WTC11 (cell line): ENCODE measurements at places on chromosomes 3 and 15. TPM values are rescaled to one million over a fixed set of nuclear protein-coding genes. Genes with fewer than 3 reads are reported as not detected.
A peak's percentile ranks its signal among the peaks of the same experiment; 100 is the strongest.

Gene CKMT1B
- total RNA-seq = 35.4 to 41.5 TPM (median 37.3 TPM) in 3 replicates

Gene ANKRD63
- 1.2 to 1.7 TPM (median 1.4 TPM) in 3 replicates for total RNA-seq

DNA sequence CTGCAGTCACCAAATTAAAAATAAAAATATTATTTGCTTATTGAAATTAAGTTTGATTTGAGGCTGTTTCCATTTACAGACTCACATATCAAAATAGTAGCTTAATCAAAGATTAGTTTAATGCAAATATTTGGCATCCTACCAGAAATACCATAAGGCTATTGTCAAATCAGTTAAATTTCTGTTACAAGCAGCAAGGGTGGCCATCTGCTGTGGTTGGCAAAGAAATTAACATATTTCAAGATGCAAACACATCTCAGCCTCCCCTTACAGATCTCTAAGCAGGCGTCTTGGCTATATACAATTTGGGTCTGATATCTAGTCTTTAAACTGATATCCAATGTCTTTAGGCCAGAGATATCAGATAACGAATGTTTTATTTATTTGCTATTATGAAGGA, 83.2 kb upstream of the NEDD4 start:
- H3K4me3 ChIP-seq = no peak overlapping the region
- DNase-seq = no peak
- H3K27ac ChIP-seq = no peak overlapping the region
- no peaks in the 10 kb centered on the region for H3K36me3 ChIP-seq

- no peak for DNase-seq
- no peaks in the 10 kb centered on the region; the same call in 1 of the 2 replicates for H3K27me3 ChIP-seq
- H3K36me3 ChIP-seq = peaks cover 6% of the 10 kb centered on the region
- no peak overlapping the region for H3K27ac ChIP-seq
Observed at GRCh38 chr15:68816158-68816557, 4.5 kb downstream of the ANP32A start.

DNA sequence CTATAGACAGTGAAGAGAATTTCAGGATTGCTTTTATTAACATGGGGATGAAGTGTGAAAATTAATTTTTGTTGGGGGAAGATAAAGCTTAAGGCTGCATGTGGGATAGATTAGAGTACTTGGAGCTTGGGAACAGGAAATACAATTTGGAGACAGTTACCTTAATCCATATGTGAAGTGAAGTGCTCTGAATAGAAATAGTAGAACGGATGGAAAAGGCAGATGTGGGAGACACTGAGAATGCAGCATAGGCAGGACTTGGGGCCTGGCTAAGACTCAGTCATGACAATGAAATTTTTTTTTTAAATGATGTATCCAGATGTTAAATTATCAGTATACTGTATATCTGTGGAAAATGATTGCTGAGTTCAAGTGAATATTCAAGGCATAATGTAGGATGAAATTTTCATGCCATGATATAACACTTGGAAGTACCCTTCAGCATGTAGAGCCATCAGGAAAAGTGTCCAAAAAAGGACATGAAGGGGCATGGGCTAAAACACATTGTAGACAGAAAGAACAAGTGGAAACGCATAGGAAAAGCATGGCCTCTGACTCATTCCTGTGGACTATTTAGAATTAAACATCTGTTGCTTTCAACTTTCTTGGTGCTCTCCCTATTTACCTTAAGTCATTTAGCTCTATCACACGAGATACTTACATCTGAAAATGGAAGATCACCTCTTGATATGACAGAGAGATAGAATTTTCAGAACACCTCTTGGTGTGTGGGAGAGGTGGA, 134.8 kb downstream of the RBMS3 start:
- no peak overlapping the region for H3K4me3 ChIP-seq
- no peak for DNase-seq
- H3K27me3 ChIP-seq = no peaks in the 10 kb centered on the region
- H3K27ac ChIP-seq = 0 out of 2 replicates have a peak overlapping the region, but pooled peaks have one; percentile 29
- H3K4me1 ChIP-seq = peaks cover 42% of the 10 kb centered on the region

Gene ROPN1B
- 0.09 to 0.13 TPM in 2 of 3 replicates, not detected in the other for total RNA-seq

Gene ZNF197
- total RNA-seq = 16.4 to 19.8 TPM (median 16.4 TPM) in 3 replicates

DNA sequence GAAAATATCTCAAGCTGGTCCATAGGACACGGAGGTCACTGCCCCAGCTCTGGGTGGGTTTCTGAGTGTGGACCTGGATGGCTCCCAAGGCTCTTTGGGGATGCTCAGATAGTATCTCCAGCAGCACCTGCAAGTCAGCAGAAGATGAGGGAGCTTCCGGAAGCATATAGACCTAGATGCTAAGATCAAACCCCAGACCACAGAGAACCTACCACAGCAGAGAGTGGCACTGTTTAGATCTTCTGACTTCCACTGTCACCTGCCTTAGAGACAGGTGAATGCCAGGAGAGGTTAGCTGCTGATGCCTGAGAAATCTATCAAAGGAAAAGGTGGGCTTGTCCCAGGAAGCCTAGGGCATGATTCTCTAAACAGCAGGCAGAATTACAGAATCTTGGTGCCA, 105.7 kb upstream of the TRPM1 start:
- no peak overlapping the region for H3K4me3 ChIP-seq
- no peak overlapping the region for H3K27ac ChIP-seq
- peaks cover 8% of the 10 kb centered on the region; the same call in 1 of the 2 replicates for H3K36me3 ChIP-seq
- H3K4me1 ChIP-seq = no peaks in the 10 kb centered on the region
- DNase-seq = no peak

GRCh38 chr3:95923496-95924210, 890.7 kb upstream of the EPHA6 start:
- H3K4me1 ChIP-seq = peaks cover 32% of the 10 kb centered on the region
- H3K4me3 ChIP-seq = no peak overlapping the region
- H3K27ac ChIP-seq = no peak overlapping the region
- no peaks in the 10 kb centered on the region for H3K27me3 ChIP-seq
- H3K36me3 ChIP-seq = peaks cover 30% of the 10 kb centered on the region
- DNase-seq = no peak

- H3K27ac ChIP-seq = no peak overlapping the region
- peaks cover 12% of the 10 kb centered on the region for H3K4me1 ChIP-seq
- H3K4me3 ChIP-seq = no peak overlapping the region
- no peak for DNase-seq
- H3K36me3 ChIP-seq = no peaks in the 10 kb centered on the region
Observed at GRCh38 chr3:124207077-124207476, 215.2 kb upstream of the ROPN1 start.

Gene NR1I2
- 1.7 to 2.8 TPM (median 2.7 TPM) in 3 replicates for total RNA-seq

Gene EXD1
- total RNA-seq = 0.26 to 0.44 TPM (median 0.37 TPM) in 3 replicates

DNA sequence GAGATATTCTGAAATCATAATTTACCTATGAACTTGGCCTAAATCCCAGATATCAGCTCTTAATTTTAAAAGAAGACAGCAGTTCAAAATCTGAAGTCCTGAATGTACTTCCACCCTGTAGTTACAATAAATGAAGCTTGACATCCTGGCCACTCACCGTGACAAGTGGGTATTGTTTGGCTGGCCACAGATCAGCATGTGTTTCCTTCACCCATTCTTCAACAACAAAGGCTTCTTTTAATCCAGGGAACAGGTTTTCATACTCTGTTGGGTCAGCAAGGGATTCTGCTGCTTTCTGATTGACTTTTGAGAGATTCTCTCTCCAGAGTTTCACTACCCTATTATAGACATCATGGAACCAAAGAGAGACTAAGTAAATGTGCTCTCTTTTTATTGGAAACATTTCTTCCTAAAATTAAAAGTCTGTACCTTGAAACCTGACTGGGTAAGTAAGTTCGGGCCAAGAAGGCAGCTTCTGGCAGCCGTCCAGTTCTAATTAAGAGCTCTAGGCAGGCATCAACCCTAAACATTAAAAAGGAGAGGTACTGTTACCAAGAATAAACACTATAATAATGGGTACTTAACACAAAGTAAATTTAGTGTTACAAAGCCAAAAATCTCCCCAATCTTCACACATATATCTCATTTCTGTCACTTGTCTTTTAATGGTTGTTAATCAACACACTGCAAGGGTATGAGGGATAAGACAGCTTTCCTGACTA, 15.2 kb downstream of the MRPS22 start:
- H3K36me3 ChIP-seq = peaks cover 86% of the 10 kb centered on the region
- DNase-seq = no peak
- no peaks in the 10 kb centered on the region for H3K4me1 ChIP-seq
- H3K27me3 ChIP-seq = no peaks in the 10 kb centered on the region
- no peak overlapping the region for H3K4me3 ChIP-seq
